Stimulated activated CD8-positive, alpha-beta memory T cell treated with anti-CD3 and anti-CD28 coated beads, Interleukin-15, amount 100 ng/mL, for 24 hours (primary cell): ENCODE measurements at places on chromosomes 3 and 15.

- no peak for DNase-seq
Observed at GRCh38 chr3:147744967-147745366, 335.8 kb downstream of the ZIC1 start.

GRCh38 chr3:74546426-74546825 is 68.0 kb downstream of the CNTN3 start:
- DNase-seq, result no peak

GRCh38 chr3:56620371-56620770 is 62.7 kb downstream of the TASOR start:
- DNase-seq, result no peak

- DNase-seq, result no peak
Observed at GRCh38 chr3:53109190-53109589, 21.0 kb downstream of the RFT1 start.

DNA sequence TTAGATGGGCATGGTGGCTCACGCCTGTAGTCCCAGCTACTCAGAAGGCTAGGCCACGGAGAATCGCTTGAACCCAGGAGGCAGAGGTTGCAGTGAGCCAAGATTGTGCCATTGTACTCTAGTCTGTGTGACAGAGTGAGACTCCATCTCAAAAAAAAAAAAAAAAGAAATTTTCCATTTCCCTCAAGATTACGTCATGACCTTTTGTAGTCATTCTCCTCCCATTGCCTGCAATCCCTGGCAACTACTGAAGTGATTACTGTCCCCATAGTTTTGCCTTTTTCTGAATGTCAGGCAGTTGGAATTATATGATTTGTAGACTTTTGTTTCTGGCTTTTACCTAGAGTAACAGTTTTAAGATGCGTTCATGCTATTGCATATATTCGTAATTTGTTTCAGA is 28.0 kb downstream of the WDR76 start:
- DNase-seq, result no peak

DNA sequence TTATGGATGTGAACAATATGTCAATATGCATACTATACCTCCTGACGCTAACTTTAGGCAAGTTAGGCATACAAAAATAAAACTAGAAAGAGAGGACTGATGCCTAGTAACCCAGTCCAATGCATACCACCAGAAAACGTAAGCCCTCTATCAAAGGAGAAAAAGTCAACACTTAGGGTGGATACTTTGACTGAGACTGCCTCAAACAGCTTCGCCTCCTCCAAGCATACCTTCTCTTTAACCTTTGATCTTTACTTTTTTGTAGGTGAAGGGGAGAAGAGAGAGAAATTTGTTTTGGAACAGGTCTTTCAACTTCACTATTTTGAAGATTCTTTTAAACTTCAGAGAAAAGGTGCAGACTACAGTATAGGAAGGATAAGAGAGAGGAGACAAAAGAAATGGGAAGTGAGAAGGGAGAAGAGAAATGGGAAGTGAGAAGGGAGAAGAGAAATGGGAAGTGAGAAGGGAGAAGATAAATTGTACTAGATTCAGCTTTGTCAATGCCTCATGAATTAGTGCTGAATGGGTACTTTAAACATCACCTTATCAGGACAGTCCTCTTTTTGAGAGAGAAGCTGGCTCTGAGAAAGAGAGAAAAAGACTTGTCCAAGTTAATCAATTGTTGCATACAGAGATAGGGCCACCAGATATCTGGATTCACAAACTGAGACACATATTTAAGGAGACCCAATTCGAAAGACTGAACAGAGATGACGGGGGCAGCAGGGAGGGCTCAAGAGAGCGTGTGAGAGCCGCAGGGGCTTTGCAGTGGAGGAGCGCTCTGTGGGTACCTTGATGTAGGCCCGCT is 1.0 kb downstream of the P3H2 start:
- DNase-seq, result no peak

DNA sequence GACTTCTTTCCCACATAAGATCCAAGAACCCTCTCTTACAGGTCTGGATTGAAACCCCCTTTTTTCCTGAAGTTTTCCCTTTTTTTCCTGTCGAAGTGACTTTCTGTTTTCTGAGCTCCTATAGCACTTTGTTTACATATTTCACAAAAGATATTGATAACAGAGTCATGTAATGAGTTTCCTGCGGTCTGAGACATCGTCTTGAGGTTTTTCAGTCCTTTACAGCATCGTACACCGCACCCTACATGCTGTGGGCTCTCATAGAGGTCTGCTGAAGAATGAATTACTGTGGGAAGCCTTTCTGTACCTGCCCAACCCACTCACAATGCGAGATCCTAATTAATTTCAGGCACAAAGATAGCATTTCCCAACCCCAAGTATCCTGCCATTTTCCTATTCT is 53.1 kb downstream of the MCF2L2 start:
- no peak for DNase-seq

DNA sequence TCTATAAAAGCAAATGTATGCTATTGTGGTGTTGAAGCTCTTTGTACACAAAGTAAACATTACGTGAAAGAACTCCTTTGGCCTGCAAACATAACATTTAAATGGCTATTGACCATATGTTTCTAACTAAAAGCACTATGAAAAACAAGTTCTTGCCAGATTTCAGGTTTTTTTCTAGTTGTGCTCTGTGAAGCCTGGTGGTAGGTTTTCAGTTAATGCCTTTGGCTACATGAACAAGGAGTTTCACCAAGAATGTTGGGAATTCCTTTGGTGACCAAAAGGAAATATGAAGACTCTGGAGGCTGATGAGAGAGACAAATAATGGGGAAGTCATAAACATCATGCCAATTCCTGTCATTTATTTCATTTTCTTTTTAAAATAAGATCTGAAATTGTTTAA is 66.0 kb downstream of the RBMS3 start:
- DNase-seq, result no peak

- DNase-seq, result no peak
Observed at GRCh38 chr15:101048581-101049030, 129.4 kb downstream of the LRRK1 start.

- DNase-seq, result no peak
Observed at GRCh38 chr3:100317912-100318311, 16.6 kb upstream of the NIT2 start.

DNA sequence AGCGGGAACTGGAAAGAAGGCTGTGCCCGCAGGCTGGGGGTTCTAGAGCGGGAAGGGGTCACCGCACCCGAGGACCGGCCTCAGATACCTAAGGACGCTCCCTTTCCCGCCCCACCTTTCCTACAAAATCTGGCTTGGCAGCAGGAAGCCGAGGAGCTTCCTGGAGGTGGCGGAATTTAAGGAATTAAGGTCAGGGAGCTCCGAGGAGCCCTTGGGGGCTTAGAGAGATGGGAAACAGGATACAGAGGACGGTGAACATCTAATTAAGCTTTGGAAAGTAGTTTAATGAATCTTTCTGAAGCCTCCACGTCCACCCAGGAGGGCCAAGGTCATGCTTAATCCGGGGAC is 507 bp upstream of the AP3B2 start:
- no peak for DNase-seq

GRCh38 chr3:126019683-126020082 is 50.7 kb downstream of the ROPN1B start:
- no peak for DNase-seq

DNA sequence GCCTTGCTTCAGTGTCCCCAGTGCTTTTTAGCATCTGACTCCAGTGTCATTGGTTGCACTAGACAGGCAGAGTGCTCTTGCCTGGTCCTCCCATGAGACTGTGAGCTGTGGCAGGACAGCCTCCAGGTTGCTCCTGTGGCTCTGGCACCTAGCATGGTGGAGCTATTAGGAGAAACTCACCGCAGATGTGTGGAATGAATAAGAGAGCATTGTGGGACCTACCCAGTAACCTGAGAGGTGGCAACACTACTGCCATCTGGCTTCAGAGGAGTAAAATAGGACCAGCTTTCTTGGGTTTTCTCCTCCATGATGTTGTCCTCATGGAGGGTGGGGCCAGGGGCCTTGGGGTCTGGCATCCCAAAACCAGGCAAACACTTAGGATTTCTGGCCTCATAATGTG is 183.6 kb downstream of the EPHB1 start:
- no peak for DNase-seq

DNA sequence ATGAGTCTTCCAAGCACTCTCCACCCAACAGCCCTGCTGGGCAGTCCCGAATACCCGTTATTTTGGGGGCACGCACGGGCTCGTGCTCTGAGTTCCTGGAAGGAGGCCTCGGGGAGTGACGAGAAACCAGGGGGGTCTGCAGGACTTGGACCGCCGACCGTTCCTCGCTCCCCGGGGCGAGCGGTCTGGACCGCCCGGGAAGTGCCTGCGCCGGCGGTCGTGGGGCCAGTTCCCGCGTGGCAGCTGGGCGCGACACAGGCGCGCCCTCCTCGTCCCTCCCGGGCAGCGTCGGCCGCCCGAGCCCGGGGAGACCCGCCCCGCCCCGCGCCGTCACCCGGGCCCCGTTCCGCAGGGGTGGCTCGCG is 387 bp downstream of the GNB4 start:
- no peak for DNase-seq

- DNase-seq, result no peak
Observed at GRCh38 chr3:157914882-157915281, 191.3 kb downstream of the SHOX2 start.

DNA sequence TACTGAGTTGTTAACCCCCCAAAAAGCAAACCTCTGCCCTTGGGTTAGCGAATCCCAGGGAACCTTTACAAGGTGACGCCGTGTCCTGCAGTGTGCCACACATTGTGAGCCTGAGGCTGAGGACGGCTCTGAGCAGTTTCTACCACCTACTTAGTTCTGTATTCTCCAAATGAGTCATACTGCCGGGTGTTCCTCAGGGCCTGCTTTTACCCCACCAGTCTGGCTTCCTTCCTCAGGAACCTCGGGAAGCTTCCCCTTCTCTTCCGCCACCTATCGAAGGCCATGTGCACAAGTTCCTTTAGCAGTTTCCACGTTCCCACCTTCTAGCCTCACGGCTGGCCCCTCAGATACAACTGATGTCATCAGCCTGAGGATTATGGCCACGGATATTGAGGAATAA is 384.0 kb upstream of the TPM1 start:
- DNase-seq, result no peak

GRCh38 chr3:149941186-149941585 is 29.5 kb downstream of the PFN2 start:
- DNase-seq, result no peak

- DNase-seq, result no peak
Observed at GRCh38 chr3:53588122-53588521, 93.7 kb downstream of the CACNA1D start.

DNA sequence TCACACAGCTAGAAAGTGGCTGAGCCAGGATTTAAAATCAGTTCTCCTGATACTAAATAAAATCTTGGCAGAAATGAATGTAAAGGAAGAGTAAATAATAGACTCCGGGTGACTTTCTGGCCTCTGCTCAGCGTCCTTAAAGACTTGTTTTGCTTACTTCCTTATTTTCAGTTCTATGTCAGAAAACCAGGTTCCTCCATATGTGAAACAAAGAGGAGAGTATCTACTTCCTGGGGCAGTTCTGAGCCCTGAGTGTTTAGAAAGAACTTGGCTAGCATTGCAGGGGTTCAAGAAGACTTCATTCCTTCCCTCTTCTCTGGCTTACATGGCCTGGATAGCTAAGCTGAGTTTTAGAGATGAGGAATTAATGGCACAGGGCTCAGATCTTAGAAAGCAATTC is 222.8 kb upstream of the TLE3 start:
- no peak for DNase-seq

- no peak for DNase-seq
Observed at GRCh38 chr3:148079370-148079769, 618.3 kb upstream of the AGTR1 start.

- DNase-seq, result no peak
Observed at GRCh38 chr3:123586968-123587367, 2.1 kb upstream of the HACD2 start.

DNA sequence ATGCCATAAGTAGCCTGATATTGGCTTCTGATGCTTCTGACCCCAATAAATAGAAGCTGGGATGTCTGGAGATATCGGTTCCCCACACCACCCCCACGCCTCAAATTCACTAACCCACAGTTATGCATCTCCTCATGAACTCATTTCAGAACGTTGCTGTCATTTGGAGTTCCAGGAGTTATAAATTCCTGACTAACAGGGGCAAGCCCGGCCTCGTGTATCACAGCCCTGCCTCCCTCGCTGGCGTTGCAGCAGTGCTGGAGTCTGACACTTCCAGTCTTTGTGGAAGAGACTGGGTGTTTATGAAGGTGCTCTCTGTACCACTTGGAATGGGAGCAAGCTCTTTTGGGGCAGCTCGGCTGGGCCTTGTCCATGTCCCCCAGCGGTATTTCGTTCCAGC is 101.0 kb downstream of the ANP32A start:
- no peak for DNase-seq

DNA sequence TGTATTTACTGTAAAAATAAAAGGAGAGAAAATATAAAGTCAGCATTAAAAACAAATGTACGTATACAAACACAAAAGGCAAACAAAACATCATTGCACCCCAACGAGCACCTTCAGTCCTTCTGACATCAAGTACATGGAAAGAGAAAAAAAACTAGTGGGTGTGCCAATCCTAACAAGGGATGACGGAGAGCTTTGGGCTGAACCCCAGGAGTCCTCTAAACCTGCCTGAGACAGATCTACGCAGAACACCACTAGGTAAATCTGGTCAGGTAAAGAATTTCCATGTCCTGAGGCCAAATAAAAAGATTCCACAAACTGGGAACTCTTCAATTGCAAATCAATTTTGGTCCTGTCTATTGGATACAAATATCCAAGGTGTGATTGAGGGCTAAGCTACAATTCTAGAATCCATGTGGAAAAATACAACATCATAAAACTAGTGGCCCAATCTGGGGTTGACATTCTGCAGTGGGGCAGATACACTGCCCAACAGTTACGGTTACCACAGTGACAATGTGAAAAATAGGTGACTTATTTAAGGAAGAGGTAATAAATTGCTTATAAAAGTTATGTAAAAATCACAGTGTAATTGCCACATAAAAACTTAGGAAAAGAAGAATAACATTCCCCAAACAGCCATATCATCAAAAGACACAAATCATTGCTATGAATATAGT is 14.2 kb downstream of the IFT80 start:
- no peak for DNase-seq

- no peak for DNase-seq
Observed at GRCh38 chr15:38620851-38621594, 56.4 kb upstream of the RASGRP1 start.

GRCh38 chr15:27448234-27448633 is 477.3 kb downstream of the GABRG3 start:
- DNase-seq, result no peak

DNA sequence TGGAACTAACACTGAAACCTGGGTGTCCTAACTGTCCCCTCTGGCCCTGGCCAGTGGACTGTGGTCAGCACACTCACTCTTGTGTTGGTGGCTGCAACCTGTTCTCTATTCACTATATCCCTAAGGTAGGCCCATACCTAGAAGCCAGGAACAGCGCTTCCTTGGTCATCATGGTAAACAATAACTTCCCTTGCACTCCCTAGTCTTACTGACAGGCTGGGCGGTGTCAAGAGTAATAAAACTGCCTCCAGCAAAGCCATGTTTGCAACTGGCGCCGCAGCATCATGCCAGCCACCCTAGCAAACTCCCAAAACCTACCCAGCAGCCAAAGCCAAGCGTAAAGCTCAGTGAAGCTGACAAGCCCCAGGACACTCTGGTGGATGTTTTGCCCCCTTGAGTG is 63.1 kb upstream of the TSEN2 start:
- DNase-seq, result no peak
